ENCODE measurements at places on chromosomes 1 and 21.

DNA sequence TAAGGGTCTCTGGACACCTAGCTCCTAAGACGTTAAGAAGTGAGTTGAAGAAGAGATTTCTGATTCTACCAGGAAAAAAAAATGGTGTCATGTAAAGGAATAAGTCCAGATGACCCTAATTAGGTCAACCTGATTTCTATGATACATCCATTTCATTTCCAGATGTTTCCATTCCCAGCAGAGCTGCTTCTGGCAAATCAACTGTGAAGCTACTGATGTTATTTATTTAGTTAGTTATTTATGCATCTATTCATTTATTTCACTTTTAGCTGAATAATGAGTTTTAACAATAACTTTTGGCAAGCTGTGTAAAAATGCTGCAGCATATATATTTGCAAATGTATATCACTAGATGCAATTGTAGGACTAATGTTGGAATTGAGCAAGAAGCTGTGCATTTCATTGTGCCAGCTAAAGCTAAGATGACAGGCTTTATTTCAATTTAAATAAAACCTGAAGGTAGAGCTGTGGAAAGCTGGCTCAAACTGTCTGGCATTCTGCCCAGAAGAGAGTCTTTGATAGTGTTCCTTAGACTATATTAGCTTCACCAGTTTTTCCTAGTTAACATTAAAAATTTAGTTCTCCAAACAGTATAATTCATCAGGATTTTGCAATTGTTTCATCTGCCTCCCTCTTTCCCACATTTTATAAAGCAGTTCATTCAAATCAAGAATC lies 1164.4 kb upstream of the ADGRL4 start:
- ATAC-seq = peak; percentile 27

- ATAC-seq = peak; percentile 59
These were observed 540 bp downstream of the ARHGEF2 start for GRCh38 chr1:155977690-155978324.

- ATAC-seq = no peak
These were observed 332.5 kb upstream of the CAMK1G start for GRCh38 chr1:209250861-209251636.

DNA sequence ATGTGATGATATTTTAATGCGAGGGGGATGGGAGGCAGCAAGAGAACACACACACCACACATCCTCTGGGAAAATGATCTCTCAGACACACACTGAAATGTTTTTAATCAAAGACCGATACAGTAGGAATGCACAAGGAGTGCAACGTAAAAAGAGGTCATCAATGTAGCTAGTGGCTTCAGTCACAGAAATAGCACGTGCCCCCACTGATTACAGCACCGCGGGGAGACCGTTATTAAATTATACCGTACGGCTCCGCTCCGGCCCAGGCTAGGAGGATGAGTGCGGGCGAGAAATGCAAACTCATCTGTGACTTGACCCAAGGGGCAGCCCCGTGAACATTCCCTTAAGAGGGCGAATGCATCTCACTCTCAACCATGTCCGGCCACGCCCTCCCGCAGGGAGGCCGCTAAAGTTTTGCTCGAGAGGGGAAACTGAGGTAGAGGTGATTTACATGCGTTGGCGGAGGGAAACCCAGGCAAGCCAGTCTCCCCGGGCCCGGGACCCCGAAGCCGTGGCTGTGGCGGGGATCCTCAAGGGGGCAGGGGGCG lies 552 bp downstream of the UBR4 start:
- peak; percentile 39 for ATAC-seq

DNA sequence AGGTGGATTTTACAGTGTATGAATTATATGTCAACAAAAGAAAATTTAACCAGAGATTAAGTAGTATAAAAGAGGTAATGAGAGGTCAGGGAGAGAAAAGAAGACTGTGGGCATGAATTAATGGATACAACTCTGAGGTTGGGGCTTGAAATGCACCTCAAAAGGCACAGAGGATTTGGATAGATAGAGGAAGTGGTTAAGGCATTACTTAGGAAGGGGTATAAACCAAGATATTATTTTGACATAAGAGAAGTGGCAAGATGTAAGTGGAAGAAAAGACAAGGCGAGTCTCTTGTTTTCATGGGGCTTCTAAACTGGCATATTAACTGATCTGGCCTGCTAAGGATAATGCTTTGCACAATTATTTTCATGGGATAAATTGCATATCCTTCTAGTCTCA lies 34.1 kb downstream of the RAP1A start:
- no peak for ATAC-seq

GRCh38 chr1:46425726-46426125 lies 31.6 kb downstream of the FAAH start:
- no peak for ATAC-seq

- ATAC-seq = peak; percentile 66
These were observed at the start of gene RHBG for GRCh38 chr1:156368889-156369684. Gene RHBG, plus strand, starts transcription at chr1:156369211. Its CDS starts 39 bp downstream, at chr1:156369250.

DNA sequence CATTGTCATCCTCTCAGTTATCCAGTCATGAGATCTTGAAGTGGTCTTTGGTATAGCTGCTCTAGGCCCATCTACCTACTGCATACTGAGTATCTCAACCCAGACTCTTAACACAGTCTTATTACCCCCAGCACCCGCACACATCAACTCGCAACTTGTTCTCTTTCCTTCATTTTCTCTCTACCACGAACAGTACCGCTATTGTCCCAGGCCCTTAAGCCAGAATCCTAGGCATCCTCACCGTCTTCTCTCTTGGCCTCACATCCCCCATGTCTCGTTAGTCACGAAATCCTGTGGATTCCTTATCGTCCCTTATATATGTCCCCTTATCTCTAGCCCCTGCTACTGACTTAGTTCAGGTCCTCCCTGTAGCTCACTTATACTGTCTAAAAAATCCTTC lies 126.4 kb downstream of the TMEM53 start:
- no peak for ATAC-seq

DNA sequence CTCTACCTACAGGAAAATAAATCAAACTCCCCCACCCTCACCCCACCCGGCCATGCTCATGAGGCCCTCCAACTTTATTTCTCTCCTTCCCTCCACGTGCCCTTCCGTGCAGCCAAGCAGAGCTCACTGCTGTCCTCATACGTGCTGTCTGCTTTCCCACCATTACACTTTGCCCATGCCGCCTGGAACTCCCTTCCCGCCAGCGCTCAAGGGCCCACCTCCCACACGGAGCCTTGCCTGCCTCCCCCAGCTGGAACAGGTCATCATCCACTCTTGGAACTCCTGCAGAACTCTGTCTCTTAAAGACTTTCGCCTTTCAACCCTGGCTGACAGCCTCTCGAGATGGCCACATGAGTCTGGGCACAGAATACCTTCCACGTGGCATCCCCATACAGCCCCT lies 42.4 kb downstream of the GLIS1 start:
- ATAC-seq = no peak

DNA sequence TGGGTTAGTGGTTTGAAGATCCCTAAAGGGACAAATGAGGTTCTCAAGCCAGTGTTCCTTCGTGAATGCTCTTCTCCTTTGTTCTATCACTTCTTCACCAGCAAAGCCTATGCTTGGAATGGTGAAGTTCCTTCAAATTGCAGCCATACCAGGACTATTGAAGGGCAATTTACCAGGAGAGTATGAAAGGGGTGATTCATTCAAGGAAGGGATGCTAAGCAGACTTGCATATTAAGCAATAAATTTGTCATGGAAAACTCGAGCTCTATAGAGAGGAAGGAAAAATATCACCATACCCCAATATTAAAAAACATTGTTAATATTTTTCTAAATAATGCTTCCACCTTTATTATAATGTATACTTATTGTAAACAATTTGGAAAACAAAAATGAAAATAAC lies 9.3 kb upstream of the TSNAX start:
- ATAC-seq = no peak

DNA sequence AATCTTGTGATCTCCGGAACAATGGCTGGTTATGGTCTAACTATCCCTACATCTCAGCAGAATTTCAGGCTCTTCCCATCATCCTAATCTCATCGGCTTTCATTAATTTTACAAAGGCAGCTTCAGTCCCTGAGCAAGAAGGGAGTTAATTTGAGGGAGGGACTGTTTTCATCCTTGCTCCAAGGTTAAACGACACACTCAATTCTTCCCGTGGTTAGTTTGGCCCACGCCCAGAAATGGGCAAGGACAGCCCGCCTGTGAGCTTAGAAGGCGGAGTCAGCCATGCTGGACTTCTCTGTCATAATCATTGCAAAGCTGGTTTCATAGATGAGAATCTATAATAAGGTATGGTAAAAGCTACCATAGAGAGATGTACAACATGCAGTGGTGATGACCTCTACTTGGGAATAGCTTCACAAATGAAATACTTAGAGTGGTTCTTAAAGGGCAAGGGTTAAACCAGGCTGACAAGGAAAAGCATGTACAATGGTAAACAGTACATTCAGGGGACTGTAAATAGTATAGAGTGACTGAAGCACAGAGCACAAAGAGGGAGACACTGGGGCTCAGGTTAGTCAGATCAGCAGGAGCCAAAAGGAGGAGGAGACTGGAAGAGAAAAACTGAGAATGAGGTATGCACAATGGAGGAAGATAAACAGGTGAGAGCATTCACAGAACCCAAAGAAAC lies 108.8 kb downstream of the SMYD3 start:
- ATAC-seq = peak; percentile 92

GRCh38 chr21:14995695-14996490 lies 68.9 kb downstream of the NRIP1 start:
- ATAC-seq = no peak

DNA sequence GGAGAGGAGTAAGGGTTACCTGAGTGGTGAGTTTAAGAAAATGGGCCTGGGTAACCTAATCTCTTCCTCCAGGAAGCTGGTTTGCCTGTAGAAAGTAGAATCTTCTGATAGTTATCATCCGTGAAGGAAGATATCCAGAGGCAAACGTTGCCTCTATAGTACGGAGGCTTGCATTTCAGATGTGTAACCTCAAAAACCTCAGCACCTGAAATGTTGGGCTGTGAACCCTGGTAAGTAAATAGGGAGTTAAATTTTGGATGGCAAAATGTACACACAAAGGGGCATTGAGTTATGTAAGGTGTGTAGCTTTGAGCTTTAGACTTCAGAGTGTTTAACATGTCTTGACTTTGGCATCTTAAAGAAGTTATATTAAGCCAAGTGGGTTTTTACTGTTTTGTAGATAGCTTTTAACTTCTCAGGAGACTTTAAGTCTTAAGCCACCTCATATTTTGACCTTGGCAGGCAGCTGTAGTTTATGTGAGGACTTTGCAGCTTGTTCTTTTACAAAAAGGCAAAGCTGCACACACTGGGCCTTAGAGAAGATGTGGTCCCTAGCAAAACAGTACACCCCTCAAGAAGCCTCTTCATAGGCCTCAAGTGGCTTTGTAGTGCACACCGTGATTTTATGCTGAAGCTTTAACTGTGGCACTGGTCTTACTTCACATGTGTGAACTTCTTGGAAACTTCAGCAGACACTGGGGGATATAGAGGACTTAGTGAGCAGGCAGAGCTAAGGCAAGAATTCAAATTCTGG lies 83.4 kb downstream of the SNRPE start:
- ATAC-seq = no peak

- no peak for ATAC-seq
These were observed 16.0 kb downstream of the GALNT2 start for GRCh38 chr1:230083053-230083452.

DNA sequence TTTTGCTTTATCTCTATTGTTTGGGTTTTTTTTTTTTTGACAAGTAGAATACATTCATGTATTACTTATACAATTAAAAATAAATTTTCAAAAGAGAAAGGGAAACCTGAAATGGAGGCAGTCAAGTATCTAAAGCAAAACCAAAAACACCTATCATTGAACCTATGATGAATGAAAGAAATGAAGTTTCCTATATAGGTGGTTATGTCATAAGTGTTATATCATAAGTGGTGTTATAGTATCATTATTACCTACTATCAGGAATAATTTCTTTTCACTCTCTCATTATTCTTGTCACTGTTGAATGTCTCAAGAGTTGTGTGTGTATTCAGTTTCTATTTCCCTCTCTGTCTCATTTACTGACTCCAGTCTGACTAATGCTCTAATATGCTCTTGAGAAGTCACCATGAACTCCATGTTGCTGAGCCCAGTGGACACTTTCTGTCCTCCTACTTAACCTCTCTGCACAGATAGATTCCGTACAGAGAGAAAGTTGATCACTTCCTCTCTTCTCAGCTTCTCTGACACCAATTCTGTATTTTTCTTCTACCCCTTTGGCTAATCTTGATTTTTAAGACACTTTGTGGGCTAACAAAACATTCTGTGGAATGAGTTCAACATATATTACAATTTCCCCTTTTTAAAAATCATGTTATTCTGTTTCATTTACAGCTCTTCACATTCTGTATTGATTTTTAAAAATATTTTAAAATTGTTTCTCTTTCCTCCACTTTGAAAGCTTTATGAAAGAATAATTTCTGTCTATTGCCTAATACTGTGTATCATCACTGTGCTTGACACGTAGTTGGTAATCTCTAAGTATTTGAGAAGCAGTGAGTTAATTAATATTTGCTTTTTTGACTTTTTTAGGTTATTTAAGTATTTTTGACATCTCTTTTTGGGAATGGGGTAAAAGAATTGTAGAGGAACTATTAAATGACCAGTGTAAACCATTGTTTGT lies 50.1 kb downstream of the RASAL2 start:
- ATAC-seq = no peak

GRCh38 chr1:155648207-155649147 lies 38.5 kb downstream of the MSTO1 start:
- peak; percentile 99 for ATAC-seq

GRCh38 chr1:193438312-193438711 lies 251.9 kb upstream of the B3GALT2 start:
- no peak for ATAC-seq

DNA sequence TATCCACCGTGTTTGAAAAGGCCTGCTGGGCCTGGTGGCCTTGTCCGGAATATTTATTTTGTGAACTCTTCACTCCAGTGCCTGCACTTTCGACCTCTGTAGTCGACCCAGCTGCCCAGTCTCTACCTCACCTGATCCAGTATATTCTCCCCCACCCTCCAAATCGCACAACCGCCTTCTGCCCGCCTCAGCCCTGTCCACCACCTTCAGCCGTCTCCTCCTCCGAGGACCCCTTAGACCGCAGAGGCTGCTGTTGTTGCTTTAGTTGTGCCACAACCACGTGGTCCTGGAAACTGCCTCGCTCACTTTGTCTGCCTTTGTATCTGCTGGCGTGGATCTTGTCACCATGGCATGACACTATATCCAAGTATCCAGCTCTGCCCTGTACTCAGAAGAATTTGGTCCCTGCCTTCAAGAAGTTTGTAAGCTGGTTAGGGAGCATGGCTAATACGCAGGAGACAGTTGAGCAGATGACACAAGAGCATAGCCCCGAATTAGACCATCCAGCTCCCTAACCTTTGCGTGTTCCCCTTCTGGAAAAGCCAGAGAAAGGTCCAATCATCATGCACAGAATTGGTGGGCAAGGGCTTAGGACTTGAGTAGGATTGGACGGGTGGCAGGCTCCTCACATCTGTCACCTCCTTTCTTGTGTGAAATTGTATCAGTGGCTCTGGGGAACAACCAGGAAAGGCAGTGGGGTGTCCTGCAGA lies 1.5 kb downstream of the PHGDH start:
- peak; percentile 11 for ATAC-seq
